ENCODE measurements at places on chromosomes 7 and 10.

DNA sequence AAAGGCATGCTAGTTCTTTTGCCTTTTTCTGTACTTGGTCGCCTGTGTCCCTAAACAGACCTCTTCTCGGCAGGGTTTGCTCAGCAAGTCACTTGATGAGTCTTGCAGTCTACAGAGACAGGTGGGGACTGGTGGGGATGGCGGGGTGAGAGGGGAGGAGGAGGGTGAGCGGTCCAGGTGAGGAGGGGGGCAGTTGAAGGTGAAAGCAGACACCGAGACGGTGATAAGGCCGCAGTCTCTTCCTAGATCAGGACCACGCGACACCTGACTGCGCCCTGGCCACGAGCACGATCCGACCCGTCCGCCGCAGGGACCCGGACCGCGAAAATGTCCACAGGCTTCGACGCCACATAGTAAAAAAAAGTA is 566 bp downstream of the ASNS start:
- no peak for DNase-seq

- no peak for DNase-seq
These were observed 31.7 kb upstream of the SYPL1 start for GRCh38 chr7:106143711-106144337.

- DNase-seq, result no peak
These were observed 82.6 kb upstream of the ASAH2 start for GRCh38 chr10:50333872-50334271.

DNA sequence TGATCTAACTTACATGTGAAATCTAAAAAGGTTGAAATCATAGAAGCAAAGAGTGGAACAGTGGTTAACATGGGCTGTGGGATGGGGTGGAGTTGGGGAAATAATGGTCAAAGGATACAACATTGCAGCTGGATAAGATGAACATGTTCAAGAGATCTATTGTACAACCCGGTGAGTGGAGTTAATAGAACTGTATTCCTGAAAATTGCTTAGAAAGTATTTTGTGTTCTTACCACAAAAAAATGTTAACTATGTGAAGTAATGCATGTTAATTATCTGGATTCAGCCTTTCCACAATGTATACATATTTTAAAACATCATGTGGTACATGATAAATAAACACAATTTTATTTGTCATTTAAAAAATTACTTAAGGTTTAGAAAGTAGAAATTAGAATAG is 271.0 kb upstream of the LRRTM3 start:
- DNase-seq, result no peak

- no peak for DNase-seq
These were observed 23.5 kb upstream of the CHST15 start for GRCh38 chr10:124116771-124117510.

- DNase-seq, result no peak
These were observed 344.6 kb upstream of the SHH start for GRCh38 chr7:156156734-156157408.

GRCh38 chr10:111207500-111207899 is 130.7 kb downstream of the ADRA2A start:
- DNase-seq, result no peak

DNA sequence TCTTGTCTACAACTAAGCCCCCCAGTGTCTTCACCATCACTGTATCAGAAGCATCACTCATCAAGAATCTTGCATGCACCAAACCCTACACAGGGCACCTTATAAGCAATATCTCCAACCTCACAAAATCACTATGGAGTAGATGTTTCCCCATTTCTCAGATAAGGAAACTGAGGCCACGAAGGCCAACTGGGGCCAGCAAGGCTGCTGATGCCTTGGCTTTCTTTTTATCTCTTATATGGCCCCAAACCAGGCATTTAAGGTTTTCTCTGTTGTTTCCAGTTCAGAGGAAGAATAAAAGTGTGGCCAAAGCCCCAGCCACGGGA is 47.3 kb upstream of the NPFFR1 start:
- DNase-seq, result no peak

DNA sequence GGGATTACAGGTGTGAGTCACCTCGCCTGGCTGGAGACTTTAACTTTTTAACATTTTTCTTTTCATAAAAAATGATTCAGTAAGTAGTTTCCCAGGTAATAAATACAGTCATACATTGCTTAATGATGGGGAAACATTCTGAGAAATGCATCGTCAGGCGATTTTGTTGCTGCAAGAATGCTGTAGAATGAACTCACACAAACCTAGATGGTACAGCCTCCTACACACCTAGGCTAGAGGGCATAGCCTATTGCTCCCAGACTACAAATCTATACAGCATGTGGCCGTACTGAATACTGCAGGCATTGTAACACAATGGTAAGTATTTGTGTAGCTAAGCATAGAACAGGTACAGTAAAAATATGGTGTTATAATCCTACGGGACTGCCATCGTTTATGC is 108.5 kb upstream of the SFMBT2 start:
- no peak for DNase-seq

GRCh38 chr7:110407706-110408105 is 683.2 kb upstream of the LRRN3 start:
- DNase-seq, result no peak
